Naive thymus-derived CD4-positive, alpha-beta T cell (primary cell): ENCODE measurements at places on chromosomes 4 and X. TPM values are rescaled to one million over a fixed set of nuclear protein-coding genes. Genes with fewer than 3 reads are reported as not detected.

GRCh38 chr4:113952452-113953029, 26.9 kb downstream of the ARSJ start:
- H3K36me3 ChIP-seq = no peaks in the 10 kb centered on the region
- no peaks in the 10 kb centered on the region for H3K4me1 ChIP-seq
- no peaks in the 10 kb centered on the region for H3K27me3 ChIP-seq
- DNase-seq = peak; percentile 21

DNA sequence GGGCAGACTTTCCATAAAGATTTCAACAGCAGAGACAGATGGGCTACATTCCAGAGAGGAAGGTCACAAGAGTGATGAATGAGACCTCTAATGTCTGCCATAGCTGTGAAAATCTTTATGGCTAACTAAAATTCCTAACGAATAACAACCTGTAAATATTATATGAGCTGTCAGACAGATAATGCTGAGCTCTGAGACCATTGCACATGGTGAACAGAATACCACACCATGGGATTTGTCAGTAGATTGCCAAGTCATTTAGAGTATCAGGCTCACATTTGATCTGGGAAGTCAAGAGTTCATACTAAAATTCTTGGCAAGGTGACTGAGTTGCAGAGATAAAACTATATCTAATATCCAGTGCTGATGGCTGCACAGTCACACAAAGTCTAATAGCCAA, 259.2 kb upstream of the FTHL17 start:
- H3K36me3 ChIP-seq = no peaks in the 10 kb centered on the region
- H3K27me3 ChIP-seq = no peaks in the 10 kb centered on the region
- no peak overlapping the region for H3K4me3 ChIP-seq
- H3K4me1 ChIP-seq = no peaks in the 10 kb centered on the region
- DNase-seq = no peak
- H3K27ac ChIP-seq = no peak overlapping the region

DNA sequence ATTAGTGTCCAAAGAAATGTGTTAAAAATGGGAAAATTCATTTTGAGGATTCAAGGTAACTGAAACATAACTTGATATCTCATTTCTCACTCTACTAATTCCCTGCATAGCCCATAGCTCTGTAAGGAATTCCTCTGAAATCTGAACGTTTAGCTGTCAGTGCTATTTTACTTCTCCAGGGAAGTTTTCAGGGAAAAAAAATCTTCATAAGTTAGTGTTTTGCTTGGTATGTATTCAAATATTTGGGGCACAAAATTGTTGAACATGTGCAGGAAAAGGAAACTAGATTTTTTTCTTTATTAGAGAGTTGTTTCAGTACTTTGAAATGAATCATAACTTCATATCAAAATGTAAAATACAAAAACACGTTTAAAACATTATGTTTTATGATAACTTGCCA, 891.4 kb downstream of the CENPC start:
- no peak for DNase-seq
- H3K4me3 ChIP-seq = no peak overlapping the region
- no peaks in the 10 kb centered on the region for H3K27me3 ChIP-seq

DNA sequence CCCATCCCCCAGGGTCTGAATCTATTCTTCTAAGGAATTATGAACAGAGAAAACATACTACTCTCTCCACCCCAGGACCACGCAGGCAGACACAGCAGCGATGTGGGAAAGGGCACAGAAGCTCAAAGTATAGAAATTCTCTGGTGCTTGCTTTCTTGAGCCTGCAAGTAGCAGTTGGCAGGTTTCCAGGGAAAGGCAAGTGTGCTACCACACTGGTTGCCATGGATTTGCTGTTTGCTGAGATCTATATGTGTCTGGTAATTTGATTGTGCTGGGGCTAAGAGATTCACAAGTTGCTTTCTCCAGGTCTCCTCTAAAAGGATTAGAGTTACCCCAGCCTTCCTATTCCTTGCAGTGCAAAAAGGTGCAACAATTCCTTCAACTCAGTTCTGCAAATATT, 83.1 kb downstream of the GUCY2F start:
- H3K4me1 ChIP-seq = no peaks in the 10 kb centered on the region
- H3K27ac ChIP-seq = no peak overlapping the region
- no peaks in the 10 kb centered on the region for H3K27me3 ChIP-seq
- no peaks in the 10 kb centered on the region for H3K36me3 ChIP-seq
- DNase-seq = no peak

GRCh38 chrX:129716507-129716906, 22.3 kb upstream of the XPNPEP2 start:
- H3K36me3 ChIP-seq = no peaks in the 10 kb centered on the region
- H3K27me3 ChIP-seq = no peaks in the 10 kb centered on the region
- DNase-seq = no peak
- H3K4me1 ChIP-seq = peaks cover 2% of the 10 kb centered on the region
- no peak overlapping the region for H3K4me3 ChIP-seq

DNA sequence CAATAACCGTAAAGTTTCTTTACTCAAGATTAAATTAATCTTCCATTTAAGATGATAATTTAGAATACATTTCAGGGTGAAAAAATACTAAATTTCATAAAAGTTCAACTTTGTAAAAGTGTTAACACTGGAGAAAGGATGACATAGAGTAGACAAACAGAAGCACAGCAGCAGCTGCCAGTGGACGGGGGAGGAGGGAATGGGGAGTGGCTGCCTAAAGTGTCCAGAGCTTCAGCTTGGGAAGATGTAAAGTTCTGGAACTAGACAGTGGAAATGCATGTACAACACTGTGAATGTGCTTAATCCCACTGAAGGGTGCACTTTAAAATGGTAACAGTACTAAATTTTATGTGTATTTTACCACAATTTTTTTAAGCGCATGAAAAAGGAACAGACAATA, 39.9 kb downstream of the RELL1 start:
- no peak overlapping the region for H3K27ac ChIP-seq
- peaks cover 31% of the 10 kb centered on the region for H3K36me3 ChIP-seq
- no peak overlapping the region for H3K4me3 ChIP-seq
- H3K4me1 ChIP-seq = no peaks in the 10 kb centered on the region

DNA sequence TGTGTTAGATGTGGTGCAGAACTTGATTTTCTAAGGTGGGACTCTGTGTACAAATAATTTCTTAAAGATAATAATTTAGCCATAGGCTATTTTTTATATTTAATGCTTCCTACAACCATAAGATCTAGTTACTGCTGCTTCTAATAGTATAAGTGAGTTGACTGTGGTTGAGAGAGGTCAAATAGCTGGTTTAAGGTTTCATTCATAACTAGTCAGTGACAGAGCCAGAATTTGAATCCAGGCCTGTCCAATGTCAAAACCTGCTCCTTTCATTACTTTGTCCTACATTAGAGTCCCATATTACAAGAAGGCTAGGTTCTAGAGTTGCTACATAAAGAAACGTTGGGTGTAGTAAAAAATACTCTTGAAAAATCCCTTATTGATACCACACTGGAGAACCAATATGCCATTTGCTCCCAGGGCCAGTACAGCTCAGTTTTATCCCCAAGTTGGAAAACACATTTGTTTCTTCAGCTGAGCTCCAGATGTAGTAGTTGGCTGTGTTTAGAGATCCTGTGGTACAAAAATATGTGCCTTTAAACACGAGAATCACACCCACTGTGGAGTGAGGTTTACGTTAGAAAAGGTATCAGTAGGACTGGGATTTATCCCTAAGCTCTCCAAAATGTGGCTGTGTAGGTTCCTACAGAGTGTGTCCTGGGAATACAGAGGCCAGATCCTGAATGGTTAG, 84.3 kb downstream of the REPS2 start:
- no peak overlapping the region for H3K4me3 ChIP-seq
- no peak overlapping the region for H3K27ac ChIP-seq
- no peak for DNase-seq
- no peaks in the 10 kb centered on the region for H3K36me3 ChIP-seq

- H3K4me3 ChIP-seq = no peak overlapping the region
- H3K27ac ChIP-seq = no peak overlapping the region
- no peaks in the 10 kb centered on the region for H3K27me3 ChIP-seq
- DNase-seq = no peak
These were observed 16.6 kb upstream of the HPGD start for GRCh38 chr4:174538876-174539250.

GRCh38 chr4:76095568-76095967, 21.1 kb downstream of the ART3 start:
- no peaks in the 10 kb centered on the region for H3K36me3 ChIP-seq
- no peak overlapping the region for H3K27ac ChIP-seq
- H3K4me3 ChIP-seq = no peak overlapping the region
- H3K4me1 ChIP-seq = no peaks in the 10 kb centered on the region
- H3K27me3 ChIP-seq = no peaks in the 10 kb centered on the region
- no peak for DNase-seq

DNA sequence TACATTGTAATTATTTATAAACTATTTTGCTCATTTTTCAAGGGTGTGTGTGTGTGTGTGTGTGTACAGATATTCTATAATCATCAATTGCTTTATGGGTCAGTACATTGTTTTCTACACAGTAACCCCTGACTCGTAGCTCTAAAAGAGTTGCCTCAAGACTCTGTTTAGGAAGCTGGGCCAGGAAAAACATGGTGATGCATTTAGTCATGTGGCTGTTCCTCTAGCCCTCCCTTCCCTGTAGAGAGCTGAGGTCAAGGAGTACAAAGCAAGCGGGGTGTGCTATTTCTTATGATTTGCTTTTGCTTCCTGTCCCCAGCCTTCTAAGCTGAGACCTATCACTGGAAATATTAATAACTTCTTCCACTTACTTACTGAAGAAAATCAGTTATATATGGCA, 34.8 kb upstream of the SPANXD start:
- no peaks in the 10 kb centered on the region for H3K27me3 ChIP-seq
- no peaks in the 10 kb centered on the region for H3K4me1 ChIP-seq
- no peak overlapping the region for H3K4me3 ChIP-seq
- no peak overlapping the region for H3K27ac ChIP-seq

The TLL1 gene
- not detected for total RNA-seq

The KLB gene
- not detected for total RNA-seq

The COPS4 gene
- 27.9 TPM for total RNA-seq

The CLNK gene
- total RNA-seq = not detected

The SMIM10L2A gene
- 0.78 TPM for total RNA-seq

The CXXC4 gene
- not detected for total RNA-seq

The TNIP3 gene
- total RNA-seq = 0.90 TPM
